ENCODE measurements at places on chromosomes 5 and 9.

DNA sequence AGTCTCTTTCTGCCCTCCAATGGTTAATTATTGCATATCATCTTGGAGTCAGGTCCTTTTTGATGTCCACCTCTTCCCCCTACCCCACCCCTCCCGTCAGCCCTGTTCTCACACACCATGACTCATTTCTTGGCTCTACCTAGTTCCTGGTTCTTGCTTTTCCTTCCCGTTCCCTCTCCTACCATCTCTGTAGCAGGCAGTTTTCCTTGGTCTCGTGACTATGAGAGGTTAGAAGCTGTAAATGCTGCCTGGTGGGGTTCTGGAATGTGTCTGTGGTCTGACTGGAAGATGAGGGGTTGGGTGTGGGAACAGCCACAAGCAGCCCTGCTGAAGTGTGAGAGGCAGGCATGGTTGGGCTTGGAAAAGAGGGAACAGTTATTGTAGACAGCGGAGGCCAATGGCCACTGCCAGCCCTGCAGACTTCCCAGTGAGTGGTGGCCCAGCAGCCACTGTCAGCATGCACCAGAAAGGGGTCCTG is 18.2 kb downstream of the SLC22A5 start:
- peak; percentile 100 for DNase-seq

- no peak for DNase-seq
Observed at GRCh38 chr9:78187763-78188484, 48.0 kb upstream of the CEP78 start.

DNA sequence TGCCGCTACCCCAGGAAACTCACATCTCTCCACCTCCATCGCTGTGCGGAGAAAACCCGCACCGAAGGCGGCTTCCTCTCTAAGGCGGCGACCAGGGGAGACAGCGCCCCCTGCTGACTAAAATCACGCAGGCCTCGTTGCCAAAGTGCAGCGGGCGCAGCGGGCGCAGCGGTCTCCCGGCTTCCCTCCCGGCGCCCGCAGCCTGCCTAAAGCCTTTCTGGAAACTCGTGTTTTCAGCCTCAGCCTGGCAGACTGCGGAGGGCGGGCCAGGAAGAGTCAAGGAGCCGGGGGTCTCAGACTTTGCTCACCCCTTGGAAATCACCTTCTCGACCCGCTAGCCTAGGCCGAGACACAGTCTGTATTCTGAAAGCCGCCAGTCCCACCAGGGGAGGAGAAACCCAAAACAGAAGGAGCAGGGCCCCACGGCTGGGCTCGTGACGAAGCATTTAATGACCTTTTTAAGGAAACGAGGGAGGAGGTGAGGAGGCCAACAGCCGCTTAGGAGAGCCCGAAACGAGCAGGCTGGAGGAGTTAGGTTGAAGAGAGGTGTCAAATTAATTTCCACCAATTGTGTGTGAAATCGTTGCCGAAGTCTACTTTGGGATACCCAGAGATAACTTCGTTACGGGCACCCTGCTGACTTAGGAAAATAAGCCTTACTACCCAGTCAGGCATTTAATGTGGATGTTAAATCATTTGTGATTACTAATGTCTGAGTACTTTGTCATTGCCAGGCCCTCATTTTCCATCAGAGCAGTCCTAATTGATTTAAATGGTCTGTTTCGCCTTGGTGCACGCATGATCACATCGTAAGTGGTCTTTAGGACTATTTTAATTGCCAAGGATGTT is 7.3 kb upstream of the FOXB2 start:
- DNase-seq, result peak; percentile 28

DNA sequence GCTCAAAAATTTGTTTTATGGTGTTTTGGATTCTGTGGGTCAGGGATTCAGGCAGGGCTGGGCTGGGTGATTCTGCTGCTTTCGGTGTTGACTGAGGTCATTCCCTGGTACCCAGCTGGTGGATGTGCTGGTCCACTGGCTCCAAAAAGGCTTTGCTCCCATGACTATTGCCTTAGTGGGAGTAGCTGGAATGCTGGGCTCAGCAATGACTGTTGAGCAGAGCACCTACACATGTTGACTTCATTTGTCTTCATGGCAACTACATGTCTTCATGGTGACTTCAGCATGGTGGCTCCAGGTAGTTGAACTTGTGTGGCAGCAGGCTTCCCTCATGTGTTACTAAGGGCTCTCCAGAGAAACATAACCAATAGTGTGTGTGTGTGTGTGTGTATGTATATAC is 297.2 kb downstream of the DOCK8 start:
- DNase-seq, result no peak

GRCh38 chr5:10982626-10983025 is 221.6 kb upstream of the DAP start:
- no peak for DNase-seq

DNA sequence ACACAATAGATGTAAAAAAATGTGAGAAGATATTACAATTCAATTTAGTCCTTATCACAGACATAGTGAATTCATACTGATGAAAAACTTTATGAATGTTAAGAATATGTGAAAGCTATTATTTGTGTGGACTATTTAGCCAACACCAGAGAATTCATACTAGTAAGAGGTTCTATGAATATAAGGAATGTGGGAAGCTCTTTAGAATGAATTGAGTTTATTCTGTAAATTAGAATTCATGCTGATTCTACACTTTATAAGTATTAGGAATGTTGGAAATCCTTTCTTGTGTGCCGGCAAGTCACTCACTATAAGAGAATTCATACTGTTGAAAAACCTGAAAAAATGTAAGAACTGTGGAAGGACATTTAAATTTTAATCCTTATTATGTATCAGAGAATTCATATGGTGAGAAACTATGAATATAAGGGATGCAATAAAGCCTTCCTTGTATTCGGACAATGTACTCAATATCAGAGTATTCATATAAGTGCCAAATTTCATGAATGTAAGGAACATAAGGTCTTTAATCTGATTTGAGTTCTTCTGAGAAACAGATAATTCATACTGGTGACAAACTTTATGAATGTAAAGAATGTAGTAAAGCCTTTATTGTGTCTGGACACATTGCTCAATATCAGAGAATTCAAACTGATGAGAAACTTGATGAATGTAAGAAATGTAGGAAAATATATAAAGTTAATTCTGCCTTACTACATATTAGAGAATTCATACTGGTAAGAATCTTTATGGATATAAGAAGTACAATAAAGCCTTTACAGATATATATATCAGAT is 21.6 kb upstream of the PCDHA1 start:
- DNase-seq, result no peak

DNA sequence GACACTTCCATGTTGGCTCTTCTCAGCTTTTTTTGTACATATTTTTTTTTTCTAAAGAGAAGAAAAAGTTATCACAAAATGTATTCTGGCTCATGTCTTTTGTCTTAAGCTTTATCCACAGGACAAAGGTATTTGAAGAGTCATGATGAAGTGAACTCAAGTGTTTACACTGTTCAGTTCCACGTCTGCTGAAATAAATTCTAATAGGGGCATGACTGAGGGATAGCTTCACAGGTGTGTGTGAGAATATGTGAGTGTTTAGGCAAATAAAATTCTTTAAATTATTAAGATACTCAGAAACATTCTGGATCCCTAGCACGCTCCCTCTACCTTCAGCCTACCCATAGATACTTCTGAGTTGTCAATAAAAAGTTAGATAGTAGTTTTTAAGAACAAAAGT is 59.8 kb downstream of the BAAT start:
- no peak for DNase-seq

DNA sequence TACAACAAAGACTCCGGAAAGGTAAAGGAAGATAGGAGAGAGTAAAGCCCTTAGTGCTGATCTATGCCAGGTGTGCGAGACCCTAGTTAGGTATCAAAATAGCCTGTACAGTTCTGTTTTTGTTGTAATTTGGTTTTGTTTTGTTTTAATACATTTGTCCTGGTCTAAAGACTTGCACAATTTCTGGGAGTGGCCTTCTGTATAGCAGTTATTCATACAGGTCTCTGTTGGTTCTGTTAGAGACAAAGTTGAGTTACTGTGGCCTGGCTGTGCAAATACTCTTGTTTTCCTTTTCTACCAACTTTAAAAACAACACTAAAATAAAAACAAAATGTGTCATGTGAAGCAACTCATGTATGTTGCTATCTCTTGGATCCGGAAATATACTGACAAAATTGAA is 163.6 kb downstream of the COMMD10 start:
- no peak for DNase-seq

DNA sequence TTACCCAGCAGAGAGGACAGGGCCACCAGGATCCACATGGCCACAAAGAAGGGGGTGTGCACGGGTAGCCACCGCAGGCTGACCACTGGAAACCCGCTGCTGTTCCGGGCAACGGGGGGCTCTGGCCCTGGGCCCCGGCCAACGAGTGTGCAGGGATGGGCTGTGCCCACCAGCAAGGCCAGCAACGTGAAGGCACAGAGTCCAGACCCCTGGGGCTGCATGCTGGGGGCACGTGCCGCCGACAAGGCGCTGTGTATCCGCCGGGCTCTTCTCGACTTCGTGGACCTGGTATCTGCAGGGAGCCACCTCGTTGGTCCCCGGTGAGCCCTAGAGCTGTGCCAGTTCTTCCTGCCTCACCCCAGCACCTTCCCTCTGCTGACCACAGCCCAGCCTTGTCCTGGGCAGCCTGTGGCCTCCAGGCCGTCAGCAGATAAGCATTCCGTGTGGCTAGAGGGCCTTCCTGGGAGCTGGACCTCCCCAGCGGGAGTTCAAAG is 42.2 kb upstream of the CEP72 start:
- DNase-seq, result no peak

GRCh38 chr5:90803381-90803780 is 244.8 kb downstream of the ADGRV1 start:
- DNase-seq, result no peak

DNA sequence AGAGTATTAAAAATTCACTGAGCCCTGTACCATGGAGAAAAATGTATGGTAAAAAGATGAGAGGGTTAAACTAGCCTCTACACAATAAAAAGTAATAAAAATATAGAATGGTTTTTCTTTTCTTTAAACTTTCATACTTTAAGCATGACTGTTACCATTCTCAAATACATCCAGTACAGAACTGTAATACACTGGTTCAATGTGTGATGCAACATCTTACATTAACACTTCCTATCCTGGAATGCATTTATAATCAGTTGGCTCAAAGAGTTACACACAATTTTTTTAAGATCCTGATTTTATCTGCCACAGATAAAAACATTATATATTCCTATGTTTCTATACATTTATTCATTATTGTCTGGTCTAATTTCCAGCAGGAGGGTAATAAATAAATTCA is 4.7 kb downstream of the GNAQ start:
- peak; percentile 62 for DNase-seq

- DNase-seq, result peak; percentile 94
Observed at GRCh38 chr9:127130661-127131538, 8.5 kb upstream of the ANGPTL2 start.

DNA sequence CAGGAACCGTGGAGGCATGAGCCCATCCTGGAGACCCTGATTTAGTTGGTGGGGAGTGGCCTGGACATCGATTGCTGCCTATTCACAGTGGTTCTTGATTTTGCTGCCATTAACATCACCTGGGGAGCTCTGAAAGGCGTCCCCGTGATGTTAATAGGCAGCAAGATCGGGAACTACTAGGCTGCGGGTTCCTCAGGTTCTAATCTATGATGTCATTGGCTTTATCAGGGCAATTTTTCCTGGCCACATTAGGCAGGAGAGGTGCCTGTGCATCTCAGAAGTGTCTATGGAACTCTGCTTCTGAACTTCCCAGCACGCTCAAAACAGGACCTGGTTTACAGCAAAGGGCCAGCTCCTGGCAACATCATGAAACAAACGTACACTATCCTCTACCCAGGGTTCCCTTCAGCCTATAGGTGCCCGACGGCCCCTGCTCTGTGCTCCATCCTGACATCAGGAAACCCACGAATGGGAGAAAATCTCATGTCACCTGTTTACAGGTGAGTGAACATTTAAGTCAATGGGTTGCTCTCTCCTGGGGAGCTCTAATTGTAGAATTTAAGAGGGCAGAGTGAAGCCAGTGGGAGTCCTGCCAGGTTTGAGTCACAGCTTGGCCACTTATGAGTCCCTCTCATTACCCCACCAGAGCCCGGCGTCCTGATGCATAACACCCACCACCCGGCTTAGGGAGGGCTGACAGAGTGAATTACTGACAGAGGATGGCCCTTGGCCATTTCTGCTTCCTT is 49.4 kb downstream of the ROPN1L start:
- DNase-seq, result no peak

GRCh38 chr9:81560851-81561732 is 128.3 kb downstream of the TLE1 start:
- DNase-seq, result peak; percentile 71

DNA sequence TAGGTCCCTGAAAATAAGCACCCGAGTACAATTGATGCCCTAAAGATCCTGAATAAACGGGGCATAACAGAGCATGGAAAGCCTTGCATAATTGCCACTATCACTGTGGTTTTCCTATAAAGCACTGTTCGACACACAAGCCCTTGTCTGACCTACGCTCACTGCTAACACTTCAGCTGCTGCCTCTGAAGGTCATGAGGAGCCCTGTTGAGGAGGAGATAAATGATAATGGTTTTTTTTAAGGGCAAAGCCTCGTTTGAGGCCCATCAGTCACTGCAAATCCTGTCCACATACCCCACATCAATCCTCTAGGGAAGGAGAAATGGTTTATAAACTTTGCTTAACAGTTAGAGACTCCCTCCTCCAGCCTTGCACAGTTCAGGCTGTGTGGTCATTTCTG is 35.1 kb downstream of the GABBR2 start:
- DNase-seq, result no peak

GRCh38 chr5:52139888-52140615 is 647.7 kb upstream of the ITGA1 start:
- DNase-seq, result no peak

DNA sequence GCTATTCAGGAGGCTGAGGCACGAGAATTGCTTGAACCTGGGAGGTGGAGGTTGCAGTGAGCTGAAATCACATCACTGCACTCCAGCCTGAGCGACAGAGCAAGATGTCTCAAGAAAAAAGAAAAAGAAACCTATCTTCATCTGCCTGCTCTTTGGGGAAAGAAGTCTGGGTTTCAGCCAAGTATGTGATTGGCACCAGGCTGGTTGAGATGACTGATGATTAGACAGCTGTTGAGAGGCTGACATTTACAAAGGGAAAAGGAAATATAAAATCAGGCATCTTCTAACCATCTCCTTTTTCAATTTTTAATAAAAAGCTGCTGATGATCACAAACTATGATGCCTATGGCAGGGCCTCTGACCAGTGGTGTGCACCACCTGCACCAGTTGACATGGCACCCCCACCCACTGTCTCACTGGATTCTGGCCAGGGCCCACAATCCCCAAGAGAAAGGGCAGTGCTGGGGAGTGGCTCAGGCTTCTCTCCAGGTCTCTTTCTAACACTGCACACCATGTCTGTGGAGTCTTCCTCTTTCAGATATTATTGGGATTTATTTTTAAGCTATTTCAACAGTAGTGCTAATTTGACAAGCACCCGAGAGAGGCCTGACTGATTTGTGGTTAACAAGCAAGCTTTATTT is 17.2 kb upstream of the C5orf15 start:
- no peak for DNase-seq

GRCh38 chr9:13832446-13832845 is 481.5 kb downstream of the NFIB start:
- no peak for DNase-seq

- DNase-seq, result peak; percentile 51
Observed at GRCh38 chr9:16217943-16218701, 652.3 kb downstream of the BNC2 start.

Measured in fibroblast of upper back skin (primary cell).